ENCODE measurements at places on chromosomes 13 and 19.
A peak's percentile ranks its signal among the peaks of the same experiment; 100 is the strongest.

GRCh38 chr13:33256148-33256840 lies 29.3 kb downstream of the STARD13 start:
- DNase-seq, result no peak

- DNase-seq, result no peak
Measured at GRCh38 chr13:22095794-22096193, 424.9 kb downstream of the FGF9 start.

- DNase-seq, result no peak
Measured at GRCh38 chr19:4097501-4097900, 26.4 kb downstream of the MAP2K2 start.

GRCh38 chr19:15463861-15464371 lies 428 bp downstream of the RASAL3 start:
- DNase-seq, result peak; percentile 74

- no peak for DNase-seq
Measured at GRCh38 chr13:70353096-70353495, 244.8 kb upstream of the KLHL1 start.

GRCh38 chr13:51308781-51309180 lies 30.7 kb upstream of the SERPINE3 start:
- no peak for DNase-seq

GRCh38 chr13:85864963-85865530 lies 65.8 kb upstream of the SLITRK6 start:
- DNase-seq, result no peak

GRCh38 chr19:8080832-8081231 lies 28.3 kb downstream of the CCL25 start:
- DNase-seq, result no peak

- no peak for DNase-seq
Measured at GRCh38 chr19:16446724-16447368, 24.9 kb downstream of the EPS15L1 start.

GRCh38 chr13:32272021-32272683 lies 43.0 kb downstream of the ZAR1L start:
- DNase-seq, result no peak

DNA sequence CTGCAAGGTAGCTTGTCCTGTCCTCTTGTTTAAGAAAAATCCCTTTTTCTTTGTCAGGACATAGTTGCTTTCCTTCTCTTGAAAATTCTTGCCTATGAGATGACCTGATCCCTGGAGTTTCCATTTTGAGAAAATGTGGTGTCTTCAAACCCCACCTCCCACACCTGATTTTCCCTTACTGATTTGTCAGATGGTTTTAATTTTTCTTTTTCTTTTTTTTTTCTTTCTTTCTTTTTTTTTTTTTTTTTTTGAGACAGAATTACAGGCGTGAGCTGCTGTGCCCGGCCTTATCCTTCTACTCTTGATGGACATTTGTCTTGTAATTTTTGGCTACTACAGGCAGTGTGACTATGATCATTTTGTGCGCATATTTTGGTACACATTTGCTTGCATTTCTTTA lies 1.2 kb downstream of the ZNF345 start:
- no peak for DNase-seq

DNA sequence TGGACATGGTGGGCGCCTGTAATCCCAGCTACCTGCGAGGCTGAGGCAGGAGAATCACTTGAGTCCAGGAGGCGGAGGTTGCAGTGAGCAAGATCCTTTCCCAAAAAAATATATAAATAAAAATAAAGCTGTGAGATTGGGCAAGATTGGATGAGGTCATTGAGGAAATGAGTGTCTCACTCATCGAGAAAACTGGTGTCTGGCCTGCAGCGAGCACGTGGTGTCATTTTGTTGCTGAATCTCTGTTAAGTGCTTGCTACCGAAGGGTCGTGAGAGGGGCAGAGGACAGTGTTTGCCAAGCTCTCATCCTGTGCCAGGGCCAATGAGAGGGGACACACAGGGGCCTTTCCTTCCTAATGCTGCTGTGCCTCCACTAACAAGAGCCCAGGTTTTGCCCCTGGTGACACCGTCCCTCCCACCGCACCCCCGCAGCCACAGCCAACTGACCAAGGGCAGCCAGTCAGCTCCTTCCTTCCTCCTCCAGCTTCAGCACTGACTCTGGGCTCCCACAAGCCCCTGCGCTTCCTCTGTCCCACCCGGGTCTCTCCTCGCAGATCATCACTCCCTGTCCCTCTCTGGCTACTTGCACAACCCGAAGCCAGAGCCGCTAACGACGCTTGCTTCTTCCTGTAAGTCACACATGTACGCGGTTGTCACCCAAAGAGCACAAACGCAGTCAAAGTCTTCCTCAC lies 3.2 kb downstream of the POLD1 start:
- DNase-seq, result no peak

DNA sequence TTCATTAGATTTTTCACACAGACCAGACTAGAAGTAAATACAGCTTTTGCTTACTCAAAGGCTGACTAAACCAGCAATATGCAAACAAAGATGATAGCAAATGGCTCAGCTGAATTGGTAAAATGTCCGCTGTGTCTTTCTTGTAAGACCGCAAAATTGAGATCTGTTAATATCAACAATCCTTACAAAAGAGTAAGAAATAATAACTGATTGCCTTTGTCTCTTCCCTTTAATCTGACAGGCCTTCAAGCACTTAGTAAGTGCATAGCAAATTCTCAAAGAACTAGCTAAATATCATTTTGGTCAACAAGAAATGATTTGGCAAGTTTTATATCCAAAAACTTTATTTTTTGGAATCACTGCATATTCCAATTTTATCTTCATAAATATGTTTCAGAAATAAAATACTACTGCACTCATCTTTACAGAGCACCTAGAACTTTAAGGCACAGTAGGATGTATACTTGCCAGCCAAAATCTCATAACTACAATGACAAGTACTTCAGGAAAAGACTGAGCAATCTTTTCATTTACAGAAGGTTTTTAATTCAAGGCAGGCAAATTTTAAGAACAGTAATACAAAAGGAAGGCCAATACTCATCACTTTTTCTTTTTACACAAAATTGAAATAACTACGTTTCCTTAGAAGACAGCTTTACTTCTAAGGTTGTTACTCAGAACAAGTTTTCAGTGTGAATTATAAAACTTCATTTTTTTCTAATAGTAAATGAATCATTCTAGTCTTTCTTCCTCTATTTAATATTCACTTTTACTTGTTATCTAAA lies 1.1 kb downstream of the ELF1 start:
- DNase-seq, result no peak

- DNase-seq, result no peak
Measured at GRCh38 chr19:35641515-35642151, at the start of gene ETV2. Gene ETV2 (plus strand): TSS chr19:35641745. CDS start chr19:35642461, 716 bp downstream.

DNA sequence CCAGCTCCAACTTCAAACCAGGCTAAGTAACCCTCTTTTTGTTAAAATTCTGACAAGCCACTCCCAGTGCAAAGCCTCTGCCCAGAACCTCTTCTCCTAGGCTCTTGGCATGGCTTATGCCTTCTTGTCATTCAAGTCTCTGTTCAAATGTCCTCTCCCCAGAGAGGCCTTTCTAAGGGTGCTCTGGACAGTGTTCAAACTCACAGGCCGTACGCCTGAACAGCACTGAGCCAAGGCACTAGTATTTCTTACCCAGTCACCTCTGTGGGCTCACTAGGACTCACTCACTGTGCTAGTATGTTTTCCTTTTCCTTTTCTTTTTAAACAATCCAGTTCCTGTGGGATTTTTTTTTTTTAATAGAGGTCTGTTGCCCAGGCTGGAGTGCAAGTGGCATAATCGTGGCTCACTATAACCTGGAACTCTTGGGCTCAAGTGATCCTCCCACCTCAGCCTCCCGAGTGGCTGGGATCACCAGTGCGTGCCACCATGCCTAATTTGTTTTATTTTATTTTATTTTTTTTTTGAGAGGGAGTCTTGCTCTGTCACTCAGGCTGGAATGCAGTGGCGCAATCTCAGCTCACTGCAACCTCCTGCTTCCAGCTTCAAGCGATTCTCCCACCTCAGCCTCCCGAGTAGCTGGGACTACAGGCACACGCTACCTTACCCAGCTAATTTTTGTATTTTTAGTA lies 2.3 kb upstream of the ASF1B start:
- DNase-seq, result no peak
